ENCODE measurements at places on chromosomes 3 and 15.

- no peak for DNase-seq
These were observed 80.4 kb downstream of the TGFBR2 start for GRCh38 chr3:30686799-30687198.

DNA sequence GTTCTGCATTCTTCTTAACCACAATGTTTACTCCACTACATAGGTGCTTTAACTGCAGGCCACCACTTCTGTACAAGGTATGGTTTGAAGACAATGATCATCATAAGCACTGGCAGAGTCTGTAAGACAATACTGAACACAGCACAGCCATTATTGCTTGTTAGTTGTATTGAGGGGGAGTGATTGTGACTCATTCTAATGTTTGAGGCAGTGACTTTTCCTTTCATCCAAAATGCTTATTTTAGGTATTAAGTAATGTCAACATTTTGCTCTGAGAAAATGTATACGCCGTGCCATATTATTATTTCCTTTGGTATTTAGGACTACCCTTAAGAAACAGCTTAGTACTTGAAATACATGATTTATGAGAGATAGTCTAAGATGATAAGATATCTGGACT, 618.2 kb upstream of the ZNF717 start:
- no peak for DNase-seq

- no peak for DNase-seq
These were observed 37.1 kb upstream of the SLC25A36 start for GRCh38 chr3:140904521-140904920.

GRCh38 chr3:164476631-164477030, 601.7 kb downstream of the SI start:
- DNase-seq, result no peak

GRCh38 chr3:190105876-190106275, 14.8 kb downstream of the P3H2 start:
- no peak for DNase-seq

- DNase-seq, result no peak
These were observed 22.4 kb downstream of the CHD2 start for GRCh38 chr15:92922418-92923002.

DNA sequence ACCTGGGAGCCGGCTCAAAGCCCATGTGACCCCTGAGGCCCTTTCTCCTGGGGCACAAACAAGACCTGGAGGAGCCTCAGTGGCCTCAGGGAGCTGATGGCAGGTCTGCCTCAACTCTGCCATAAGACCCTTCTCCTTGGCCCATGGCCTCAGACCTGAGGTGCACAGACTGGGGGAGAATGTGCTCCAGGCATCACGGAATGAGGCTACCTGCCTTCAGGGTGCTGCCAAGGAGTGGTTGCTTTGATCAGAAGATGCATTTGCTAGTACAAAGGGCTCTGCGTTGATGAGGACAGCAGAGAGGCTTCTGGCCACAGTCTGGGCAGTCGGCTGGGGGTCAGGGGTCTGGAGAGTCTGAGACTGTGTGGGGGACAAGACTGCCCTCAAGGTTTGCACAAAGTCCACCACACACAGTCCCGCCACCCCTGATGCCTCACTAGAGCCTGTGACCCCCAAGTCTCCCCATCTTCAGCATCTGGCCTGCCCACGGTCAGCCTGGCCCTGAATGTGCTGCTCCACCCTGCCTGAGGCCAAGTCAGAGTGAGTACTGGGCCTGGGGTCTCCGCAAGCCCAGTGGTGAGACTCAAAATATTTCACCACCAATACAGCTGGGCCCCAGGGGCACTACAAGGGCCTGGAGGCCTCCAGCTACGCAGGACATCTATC, 26.6 kb downstream of the ALDH1L1 start:
- DNase-seq, result no peak

DNA sequence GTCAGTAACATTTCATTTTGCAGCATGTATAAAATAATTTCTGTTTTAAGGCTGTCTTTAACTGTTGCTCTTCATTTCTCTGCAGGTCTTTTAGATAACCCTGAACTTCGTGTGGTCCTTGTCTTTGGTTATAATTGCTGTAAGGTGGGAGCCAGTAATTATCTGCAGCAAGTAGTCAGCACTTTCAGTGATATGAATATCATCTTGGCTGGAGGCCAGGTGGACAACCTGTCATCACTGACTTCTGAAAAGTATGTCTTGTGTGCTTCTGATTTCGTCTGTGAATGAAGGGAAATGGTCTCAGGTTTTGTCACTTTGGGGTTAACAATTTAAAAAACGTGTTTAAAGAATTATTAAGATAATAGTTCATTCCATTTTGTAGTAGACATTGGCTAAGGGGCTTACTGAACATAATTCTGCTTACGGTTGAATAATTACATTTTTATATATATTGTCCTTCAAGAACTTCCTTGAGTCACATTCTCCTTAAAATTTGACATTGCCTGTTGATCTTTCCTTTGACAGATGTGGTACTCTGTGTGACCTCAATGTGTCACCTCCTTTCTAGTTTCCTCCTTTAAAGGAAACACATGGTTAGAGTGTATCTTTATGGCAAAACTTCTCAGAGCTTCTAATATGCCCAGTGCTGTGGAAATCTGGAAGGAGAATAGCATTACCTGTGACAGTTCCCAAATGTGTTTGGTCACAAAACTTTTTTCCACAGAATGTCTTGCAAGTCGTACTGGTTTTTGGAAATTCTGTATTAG, 26.3 kb downstream of the FBXO22 start:
- no peak for DNase-seq

DNA sequence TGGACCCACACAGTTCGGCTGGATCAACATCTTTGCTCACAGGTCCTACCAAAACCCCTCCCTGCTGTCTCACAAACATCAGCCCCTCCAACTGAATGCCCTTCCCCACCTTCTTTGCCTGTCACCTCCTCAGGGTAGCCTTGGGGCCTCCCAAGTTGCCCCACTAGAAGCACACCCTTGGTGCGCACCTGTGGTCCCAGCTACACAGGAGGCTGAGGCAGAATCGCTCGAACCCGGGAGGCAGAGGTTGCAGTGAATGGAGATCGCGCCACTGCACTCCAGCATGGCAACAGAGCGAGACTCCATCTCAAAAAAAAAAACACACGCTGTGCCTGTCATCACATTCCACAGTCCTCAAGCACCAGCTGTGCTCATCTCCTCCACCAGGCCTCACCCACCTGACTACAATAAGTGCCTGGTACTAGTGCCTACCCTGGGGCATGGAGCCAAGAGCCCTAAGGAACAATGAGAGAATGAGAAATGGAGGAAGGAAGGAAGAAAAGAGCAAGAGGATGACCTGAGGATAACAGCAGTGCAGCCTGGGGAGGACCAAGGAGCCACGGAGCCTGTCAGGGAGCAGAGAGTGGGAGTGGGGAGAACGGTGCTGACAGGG, 26.0 kb downstream of the RPN1 start:
- DNase-seq, result no peak

GRCh38 chr3:167520266-167521005, 46.6 kb upstream of the SERPINI2 start:
- DNase-seq, result no peak

DNA sequence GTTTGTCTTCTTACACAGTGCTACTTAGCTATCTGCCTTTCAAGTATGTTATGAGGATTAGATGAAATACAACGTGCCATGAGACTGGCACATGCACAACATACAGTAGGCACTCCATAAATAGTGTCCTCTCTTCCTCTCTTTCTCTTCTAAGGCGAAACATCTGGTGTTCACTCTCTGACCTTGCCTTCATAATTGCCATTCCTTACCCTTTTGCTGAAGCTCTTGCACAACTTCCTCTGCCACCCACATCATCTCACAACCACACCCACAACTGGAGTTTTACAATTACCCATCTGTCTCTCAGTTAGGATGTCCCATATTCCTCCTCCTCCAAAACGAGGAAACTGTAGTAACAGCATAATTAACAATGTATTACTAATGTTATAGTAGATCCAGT, 26.4 kb upstream of the ACP3 start:
- DNase-seq, result no peak

DNA sequence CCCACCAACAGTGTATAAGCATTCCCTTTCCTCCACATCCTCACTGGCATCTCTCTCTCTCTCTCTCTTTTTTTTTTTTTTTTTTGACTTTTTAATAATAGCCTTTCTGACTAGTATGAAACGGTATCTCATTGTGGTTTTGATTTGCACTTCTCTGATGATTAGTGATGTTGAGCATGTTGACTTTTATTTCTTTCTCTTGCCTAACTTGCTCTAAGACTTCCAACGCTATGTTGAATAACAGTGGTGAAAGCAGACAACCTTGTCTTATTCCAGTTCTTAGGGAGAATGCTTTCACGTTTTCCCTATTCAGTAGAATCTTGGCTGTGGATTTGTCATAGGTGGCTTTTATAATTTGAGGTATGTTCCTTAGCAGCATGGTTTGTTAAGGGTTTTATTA, 249.4 kb upstream of the MDFIC2 start:
- no peak for DNase-seq

- peak; percentile 69 for DNase-seq
These were observed 12.1 kb upstream of the CX3CR1 start for GRCh38 chr3:39291903-39292329.

- DNase-seq, result no peak
These were observed 828.1 kb downstream of the MCTP2 start for GRCh38 chr15:95059346-95059905.

- DNase-seq, result no peak
These were observed 122.0 kb upstream of the RGMA start for GRCh38 chr15:93210995-93211394.

DNA sequence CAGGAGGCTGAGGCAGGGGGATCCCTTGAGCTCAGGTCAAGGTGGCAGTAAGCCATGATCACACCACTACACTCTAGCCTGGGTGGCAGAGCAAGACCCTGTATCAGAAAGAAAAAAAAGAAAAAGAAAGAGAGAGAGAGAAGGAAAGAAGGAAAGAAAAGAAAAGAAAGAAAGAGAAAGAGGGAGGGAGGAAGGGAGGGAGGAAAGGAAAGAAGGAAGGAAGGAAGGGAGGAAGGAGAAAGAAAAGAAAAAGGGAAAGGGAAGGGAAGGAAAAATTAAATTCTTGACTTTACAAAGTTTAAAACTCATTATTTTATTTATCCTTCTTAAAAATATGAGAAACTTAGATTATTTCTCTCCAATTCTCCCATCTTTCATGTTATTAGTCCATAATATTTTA, 17.1 kb upstream of the IDH2 start:
- no peak for DNase-seq
